ENCODE measurements at places on chromosomes 1 and 21.

DNA sequence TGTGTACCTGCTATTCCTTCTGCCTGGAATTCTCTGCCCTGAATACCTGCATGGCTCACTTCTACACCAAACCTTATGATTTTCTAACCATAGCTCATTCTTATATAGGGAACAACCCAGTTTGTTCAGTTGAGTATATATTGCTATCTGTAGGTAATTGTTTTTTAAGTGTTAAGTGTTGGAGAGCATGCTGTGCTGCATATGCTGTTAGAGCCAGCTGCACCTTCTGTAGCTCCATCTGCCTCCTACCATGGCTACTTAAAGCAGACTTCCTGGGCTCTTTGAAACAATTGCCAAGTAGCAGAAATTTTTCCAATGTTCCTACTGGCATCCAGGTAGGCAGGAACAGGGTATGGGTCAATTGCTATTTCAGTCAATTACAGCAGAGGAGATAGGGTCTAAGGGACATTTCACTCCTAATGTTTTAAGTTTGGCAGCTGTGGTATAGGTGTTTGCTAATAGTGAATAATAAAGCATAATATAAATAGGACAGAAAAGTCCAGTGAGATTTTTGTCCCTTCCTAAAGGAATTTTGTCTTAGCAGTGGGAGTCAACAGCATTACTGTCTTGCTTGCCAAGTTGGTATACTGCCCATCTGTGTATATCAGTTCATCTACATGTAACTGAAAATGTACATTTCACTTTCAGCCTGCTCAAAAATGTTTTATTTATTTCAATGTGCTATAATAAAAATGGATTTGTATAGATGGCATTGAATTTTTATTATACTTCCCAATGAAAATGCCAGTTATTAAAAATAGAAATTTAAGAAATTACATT is 34.0 kb upstream of the C1orf115 start:
- H3K36me3 ChIP-seq = peaks cover 64% of the 10 kb centered on the region
- no peak overlapping the region for H3K4me3 ChIP-seq
- H3K4me1 ChIP-seq = no peaks in the 10 kb centered on the region
- H3K27me3 ChIP-seq = no peaks in the 10 kb centered on the region
- H3K27ac ChIP-seq = no peak overlapping the region

DNA sequence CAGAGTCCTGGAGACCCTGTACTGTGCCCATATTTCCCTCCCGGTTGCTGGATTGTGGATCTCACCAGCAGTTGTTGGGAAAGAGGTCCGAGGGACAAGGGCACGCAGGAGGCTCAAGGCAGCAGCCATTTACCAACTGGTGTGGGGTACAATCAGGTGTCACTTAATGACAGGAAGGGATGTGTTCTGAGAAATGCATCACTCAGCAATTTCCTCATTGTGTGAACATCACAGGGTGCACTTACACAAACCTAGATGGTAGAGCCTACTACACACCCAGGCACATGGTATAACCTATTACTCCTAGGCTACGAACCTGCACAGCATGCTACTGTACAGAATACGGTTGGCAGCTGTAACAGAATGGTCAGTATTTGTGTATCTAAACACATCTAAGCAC is 20.7 kb downstream of the SLC44A3 start:
- DNase-seq = no peak
- H3K36me3 ChIP-seq = peaks cover 48% of the 10 kb centered on the region
- H3K27me3 ChIP-seq = no peaks in the 10 kb centered on the region
- no peak overlapping the region for H3K4me3 ChIP-seq
- H3K27ac ChIP-seq = no peak overlapping the region
- H3K4me1 ChIP-seq = no peaks in the 10 kb centered on the region

DNA sequence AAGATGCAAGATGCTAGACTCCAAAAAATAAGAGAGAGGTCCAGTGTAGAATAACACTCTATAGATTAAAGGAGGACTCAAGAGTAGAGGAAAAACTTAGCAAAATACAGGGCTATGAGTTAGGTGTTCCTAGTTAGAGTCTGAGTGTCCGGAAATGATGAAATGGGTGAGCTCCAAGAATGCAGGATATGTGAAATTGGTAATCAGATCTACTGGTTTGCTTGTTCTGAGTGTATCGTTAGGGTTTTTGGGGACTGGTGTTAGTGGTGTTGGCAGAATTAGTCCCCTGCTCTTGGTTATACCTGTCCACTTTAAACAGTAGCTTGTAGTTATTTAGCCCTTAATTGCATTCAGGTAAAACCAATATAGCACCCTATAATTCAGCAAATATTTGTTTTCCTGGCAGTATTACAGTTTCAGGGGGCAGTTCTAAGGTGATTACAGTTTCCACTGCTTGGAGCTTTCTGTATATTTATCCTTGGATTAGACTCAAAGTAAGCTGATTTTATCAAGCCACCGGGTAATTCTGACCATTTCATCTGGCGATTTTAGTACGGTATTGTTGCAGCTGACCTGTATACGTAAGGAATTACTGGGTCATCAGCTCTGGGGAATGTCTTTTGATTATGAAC is 332.7 kb downstream of the CHRM3 start:
- H3K4me1 ChIP-seq = no peaks in the 10 kb centered on the region
- DNase-seq = no peak
- H3K36me3 ChIP-seq = no peaks in the 10 kb centered on the region
- H3K4me3 ChIP-seq = no peak overlapping the region

GRCh38 chr21:43803558-43804300 is 14.4 kb downstream of the RRP1 start:
- H3K27ac ChIP-seq = no peak overlapping the region
- no peaks in the 10 kb centered on the region for H3K27me3 ChIP-seq
- H3K4me3 ChIP-seq = no peak overlapping the region

GRCh38 chr1:2506901-2507565 is 19.4 kb downstream of the PANK4 start:
- H3K27ac ChIP-seq = no peak overlapping the region
- no peak for DNase-seq
- peaks cover 32% of the 10 kb centered on the region for H3K27me3 ChIP-seq
- peaks cover 29% of the 10 kb centered on the region for H3K4me1 ChIP-seq

- peaks cover 7% of the 10 kb centered on the region for H3K27me3 ChIP-seq
- H3K4me3 ChIP-seq = no peak overlapping the region
- no peaks in the 10 kb centered on the region for H3K4me1 ChIP-seq
- no peak for DNase-seq
Measured at GRCh38 chr1:247935781-247936180, 11.1 kb downstream of the OR2AJ1 start.

DNA sequence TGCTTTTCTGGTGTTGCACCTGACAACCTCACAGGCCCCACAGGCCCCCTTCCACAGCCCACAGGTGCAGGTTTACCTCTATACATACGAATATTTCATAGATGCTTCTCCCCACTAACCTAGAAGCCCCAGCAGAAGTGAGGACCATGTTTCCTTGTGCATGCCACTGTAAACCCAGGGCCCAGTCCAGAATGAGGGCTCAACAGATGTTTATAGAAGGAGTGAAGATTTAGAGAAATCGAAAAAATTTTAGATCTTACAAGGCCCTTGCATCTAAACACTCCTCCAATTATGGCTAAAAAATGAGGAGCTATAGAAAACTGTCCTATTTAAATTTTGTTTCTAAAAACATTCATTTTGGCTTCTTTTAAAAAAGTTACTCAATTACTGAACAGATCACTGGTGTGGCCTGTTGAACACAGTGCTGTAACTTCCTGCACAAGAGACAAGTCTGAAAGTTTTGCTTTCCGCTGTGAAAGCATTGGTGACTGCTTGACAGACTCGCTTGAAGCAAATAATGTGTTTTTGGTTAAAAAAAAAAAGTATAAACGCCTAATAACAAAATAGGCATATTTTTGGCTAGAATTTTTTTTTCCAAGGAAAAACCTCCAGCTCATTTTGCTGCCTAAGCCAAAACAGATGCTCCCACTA is 1.2 kb downstream of the ABCB10 start:
- H3K36me3 ChIP-seq = no peaks in the 10 kb centered on the region
- DNase-seq = no peak
- peak overlapping the region; percentile 99 for H3K4me3 ChIP-seq
- peak overlapping the region; percentile 87 for H3K27ac ChIP-seq
- H3K27me3 ChIP-seq = no peaks in the 10 kb centered on the region
- peaks cover 10% of the 10 kb centered on the region for H3K4me1 ChIP-seq

DNA sequence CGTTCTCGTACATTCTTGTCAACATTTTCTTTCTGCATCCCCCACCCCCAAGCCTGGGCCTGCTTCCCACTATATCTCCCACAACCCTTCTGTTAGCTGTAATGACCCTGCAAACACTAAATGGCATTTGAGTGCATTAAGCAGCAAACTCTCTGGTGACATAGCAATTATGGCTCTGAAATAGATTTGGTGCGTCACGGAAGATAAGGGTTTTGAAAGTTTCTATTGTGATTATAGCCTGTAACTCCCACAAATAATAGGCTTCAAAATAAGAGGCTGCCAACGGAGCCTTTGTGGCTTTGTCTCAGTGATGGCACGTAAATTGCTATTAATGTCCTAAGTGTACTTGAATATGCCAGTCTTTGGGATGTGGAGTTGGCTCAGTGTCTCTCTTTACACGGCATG is 277.6 kb downstream of the PBX1 start:
- no peaks in the 10 kb centered on the region for H3K27me3 ChIP-seq
- no peak overlapping the region for H3K4me3 ChIP-seq
- H3K27ac ChIP-seq = no peak overlapping the region

DNA sequence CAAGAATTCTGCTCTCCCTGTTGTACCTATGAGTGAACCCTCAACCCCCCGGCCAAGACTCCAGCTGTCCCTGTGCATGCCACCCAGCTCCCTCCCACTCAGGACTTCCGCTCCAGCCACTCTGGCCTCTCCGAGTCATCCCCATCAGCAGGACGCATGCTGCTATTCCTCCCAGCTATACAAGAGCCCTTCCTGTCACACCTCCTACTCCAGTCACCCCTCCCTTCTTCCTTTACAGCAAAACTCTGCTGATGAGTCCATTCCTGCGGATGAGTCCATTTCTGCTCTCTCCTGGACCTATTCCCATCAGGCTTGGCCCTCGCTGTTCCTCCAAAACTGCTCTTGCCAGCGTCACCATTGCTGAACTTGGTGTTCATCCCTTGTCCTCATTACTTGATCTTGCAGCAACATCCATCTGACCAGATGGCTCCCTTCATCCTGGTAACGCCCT is 42.2 kb downstream of the H3-3A start:
- H3K36me3 ChIP-seq = no peaks in the 10 kb centered on the region
- no peak overlapping the region for H3K27ac ChIP-seq
- peaks cover 14% of the 10 kb centered on the region for H3K4me1 ChIP-seq
- DNase-seq = no peak

GRCh38 chr1:3292051-3292722 is 162.3 kb upstream of the ARHGEF16 start:
- no peaks in the 10 kb centered on the region for H3K4me1 ChIP-seq
- DNase-seq = no peak
- H3K4me3 ChIP-seq = no peak overlapping the region
- H3K27me3 ChIP-seq = no peaks in the 10 kb centered on the region
- H3K36me3 ChIP-seq = no peaks in the 10 kb centered on the region

DNA sequence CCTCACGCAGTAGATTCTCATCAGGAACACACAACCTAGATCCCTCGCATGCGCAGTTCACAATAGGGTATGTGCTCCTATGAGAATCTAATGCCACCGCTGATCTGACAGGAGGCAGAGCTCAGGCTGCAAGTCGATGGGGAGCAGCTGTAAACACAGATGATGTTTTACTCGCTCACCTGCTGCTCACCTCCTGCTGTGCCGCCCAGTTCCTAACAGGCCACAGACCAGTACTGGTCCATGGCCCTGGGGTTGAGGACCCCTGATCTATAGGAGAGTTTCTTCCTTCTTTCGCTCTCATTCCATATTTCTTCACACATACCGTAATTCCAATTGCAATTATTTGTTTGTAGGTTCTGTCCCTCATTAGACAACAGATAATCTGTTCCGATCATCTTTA is 103.4 kb downstream of the CLEC20A start:
- no peak for DNase-seq
- no peak overlapping the region for H3K27ac ChIP-seq
- no peaks in the 10 kb centered on the region for H3K27me3 ChIP-seq
- no peak overlapping the region for H3K4me3 ChIP-seq

DNA sequence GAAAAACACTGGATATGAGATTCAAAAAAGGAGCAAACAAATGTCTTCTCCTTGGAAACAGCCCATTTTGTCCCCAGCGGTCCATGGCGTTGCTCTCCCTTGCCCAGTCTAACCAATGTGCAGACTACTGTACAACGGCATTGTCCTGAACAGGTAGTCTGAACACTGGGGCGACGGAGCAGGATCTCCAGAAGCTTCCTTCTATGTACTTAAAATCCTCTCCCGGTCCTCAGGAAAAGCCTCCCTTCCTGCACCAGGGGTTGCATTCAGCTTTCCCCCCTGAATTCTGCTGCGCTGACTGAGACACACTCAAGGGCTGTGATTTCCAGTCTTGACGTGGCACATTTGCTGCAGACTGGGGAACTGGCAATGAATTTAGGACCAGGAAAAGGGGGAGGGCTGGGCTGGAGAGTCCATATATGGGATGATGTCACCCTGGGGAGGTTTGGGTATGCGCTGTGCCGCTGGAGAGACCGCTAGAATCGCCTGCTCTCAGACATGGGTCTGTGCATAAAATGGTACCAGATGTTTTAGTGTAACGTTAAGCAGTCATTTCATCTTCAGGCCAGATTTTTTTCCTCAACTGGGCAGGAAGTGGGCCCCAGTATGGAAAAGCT is 275.9 kb upstream of the C1orf105 start:
- H3K4me1 ChIP-seq = peaks cover 29% of the 10 kb centered on the region
- H3K36me3 ChIP-seq = no peaks in the 10 kb centered on the region
- peak overlapping the region; percentile 59 for H3K27ac ChIP-seq
- no peaks in the 10 kb centered on the region for H3K27me3 ChIP-seq
- DNase-seq = no peak

- H3K27ac ChIP-seq = no peak overlapping the region
- H3K4me1 ChIP-seq = no peaks in the 10 kb centered on the region
- no peak for DNase-seq
- H3K27me3 ChIP-seq = no peaks in the 10 kb centered on the region
- no peak overlapping the region for H3K4me3 ChIP-seq
- H3K36me3 ChIP-seq = no peaks in the 10 kb centered on the region
Measured at GRCh38 chr1:47678464-47678980, 240.7 kb downstream of the FOXD2 start.

- H3K4me3 ChIP-seq = no peak overlapping the region
- H3K27me3 ChIP-seq = no peaks in the 10 kb centered on the region
- H3K27ac ChIP-seq = no peak overlapping the region
- DNase-seq = no peak
Measured at GRCh38 chr1:9558946-9559545, 19.8 kb downstream of the SLC25A33 start.

- H3K4me3 ChIP-seq = peak within 1 kb of the TSS; percentile 88
- H3K27ac ChIP-seq = peak within 1 kb of the TSS; percentile 91
- peaks cover 10% of the 10 kb centered on the region for H3K36me3 ChIP-seq
- no peak for DNase-seq
- no peaks in the 10 kb centered on the region for H3K27me3 ChIP-seq
Measured at GRCh38 chr1:32200226-32201010, at the start of gene CCDC28B. Gene CCDC28B (plus strand): TSS chr1:32200595. CDS start chr1:32201936, 1,341 bp downstream.

- H3K27ac ChIP-seq = no peak overlapping the region
- peaks cover 41% of the 10 kb centered on the region for H3K4me1 ChIP-seq
- H3K36me3 ChIP-seq = no peaks in the 10 kb centered on the region
- no peak overlapping the region for H3K4me3 ChIP-seq
- no peak for DNase-seq
Measured at GRCh38 chr1:64530969-64531692, 61.2 kb downstream of the CACHD1 start.

DNA sequence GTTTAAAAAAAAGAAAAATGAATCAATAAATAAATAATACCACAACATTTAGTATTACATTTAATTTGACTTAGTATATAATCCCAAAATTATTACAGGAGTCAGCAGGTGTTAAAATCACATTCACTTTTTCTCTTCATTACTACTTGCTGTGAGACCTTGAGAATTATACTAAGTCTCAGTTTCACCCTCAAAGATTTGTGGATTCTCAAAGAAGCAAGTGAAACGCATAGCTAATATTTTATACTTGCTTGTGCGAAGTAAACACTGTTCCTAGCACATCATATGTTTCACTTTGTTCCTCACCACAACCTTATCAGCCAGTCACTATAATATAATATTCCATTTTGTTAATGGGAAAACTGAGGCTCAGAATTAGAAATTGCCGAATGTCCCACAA is 4.0 kb downstream of the CLCA1 start:
- no peak overlapping the region for H3K4me3 ChIP-seq
- no peaks in the 10 kb centered on the region for H3K4me1 ChIP-seq

Data from esophagus squamous epithelium (tissue), 5 donors.